ENCODE measurements at places on chromosomes 16 and 17. TPM values are rescaled to one million over a fixed set of nuclear protein-coding genes. Genes with fewer than 3 reads are reported as not detected.

- DNase-seq = no peak
Observed at GRCh38 chr17:37100231-37100630, 151.5 kb downstream of the AATF start.

DNA sequence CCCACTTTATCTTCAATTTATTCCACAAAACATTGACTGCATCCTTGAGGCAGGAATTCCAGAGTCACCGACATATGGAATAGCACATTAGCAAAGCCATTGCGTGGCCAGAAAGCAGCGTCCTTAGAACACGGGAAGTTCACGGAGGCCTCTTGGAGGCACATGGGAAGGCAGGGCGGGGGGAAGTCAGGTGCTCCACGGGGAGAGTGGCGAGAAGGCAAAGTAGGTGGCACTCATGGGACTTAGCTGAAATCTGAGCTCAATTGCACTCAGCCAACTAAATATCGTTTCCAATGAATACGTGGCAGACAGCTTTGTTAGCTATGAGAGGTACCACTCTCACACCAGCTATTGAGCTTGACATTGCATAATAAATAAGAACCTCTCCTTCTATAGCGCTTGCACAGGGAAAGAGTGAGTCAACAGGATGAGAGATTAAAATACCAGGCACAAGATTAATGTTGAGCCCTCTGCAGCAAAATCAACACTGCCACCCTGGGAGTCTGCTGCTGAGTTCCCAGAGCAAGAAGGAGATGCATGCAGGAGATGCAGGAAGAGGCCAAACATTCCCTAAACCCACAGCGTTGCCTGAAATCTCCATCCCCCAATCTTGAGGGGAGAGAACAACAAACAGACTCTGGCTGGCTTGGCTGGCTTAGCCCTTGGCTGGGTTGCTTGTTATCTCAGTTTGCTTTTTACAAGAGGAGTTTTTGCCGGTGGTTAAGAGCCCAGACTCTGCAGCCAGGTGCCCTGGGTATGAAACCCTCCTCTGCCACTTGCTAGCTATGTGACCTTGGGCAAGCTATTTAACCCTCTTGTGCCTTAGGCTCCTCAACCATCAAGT is 28.8 kb downstream of the ABCC12 start:
- no peak for DNase-seq

- DNase-seq = no peak
Observed at GRCh38 chr16:86923656-86924055, 345.3 kb downstream of the FOXL1 start.

GRCh38 chr16:53973021-53973420 is 269.1 kb downstream of the FTO start:
- DNase-seq = no peak

GRCh38 chr17:11121341-11121985 is 119.5 kb upstream of the SHISA6 start:
- no peak for DNase-seq

DNA sequence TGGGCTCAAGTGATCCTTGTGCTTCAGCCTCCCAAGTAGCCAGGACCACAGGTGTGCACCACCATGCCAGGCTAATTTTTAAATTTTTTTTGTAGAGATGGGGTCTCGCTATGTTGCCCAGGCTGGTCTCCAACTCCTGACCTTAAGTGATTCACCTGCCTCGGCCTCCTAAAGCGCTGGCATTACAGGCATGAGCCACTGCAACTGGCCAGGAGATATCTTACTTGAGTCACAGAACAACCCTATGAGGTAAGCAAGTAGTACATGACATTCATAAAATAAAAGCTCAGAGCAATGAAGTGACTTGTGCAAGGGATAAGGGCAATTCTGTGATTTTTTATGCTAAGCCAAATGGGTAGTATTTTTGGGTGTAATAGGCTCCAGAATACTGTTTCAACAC is 57.3 kb downstream of the CDC27 start:
- DNase-seq = no peak

DNA sequence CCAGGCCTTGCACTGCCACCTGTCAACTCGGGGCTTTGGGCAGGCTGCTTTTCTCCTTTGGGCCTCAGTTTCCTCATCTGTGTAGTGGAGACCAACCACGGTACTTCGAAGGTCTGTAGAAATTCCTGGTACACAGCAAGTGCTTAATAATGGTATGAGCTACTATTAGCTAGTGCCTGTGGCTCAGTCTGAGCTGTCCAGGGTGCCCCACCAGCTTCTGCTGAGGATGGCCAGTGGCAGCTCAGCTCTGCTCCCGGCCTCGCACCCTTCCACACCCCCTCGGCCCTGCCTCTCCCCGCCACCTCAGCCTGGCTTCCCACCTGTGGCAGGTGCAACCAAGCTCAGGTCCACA is 26.2 kb upstream of the PLCG2 start:
- no peak for DNase-seq

- no peak for DNase-seq
Observed at GRCh38 chr17:64077379-64077778, 52.6 kb downstream of the ERN1 start.

DNA sequence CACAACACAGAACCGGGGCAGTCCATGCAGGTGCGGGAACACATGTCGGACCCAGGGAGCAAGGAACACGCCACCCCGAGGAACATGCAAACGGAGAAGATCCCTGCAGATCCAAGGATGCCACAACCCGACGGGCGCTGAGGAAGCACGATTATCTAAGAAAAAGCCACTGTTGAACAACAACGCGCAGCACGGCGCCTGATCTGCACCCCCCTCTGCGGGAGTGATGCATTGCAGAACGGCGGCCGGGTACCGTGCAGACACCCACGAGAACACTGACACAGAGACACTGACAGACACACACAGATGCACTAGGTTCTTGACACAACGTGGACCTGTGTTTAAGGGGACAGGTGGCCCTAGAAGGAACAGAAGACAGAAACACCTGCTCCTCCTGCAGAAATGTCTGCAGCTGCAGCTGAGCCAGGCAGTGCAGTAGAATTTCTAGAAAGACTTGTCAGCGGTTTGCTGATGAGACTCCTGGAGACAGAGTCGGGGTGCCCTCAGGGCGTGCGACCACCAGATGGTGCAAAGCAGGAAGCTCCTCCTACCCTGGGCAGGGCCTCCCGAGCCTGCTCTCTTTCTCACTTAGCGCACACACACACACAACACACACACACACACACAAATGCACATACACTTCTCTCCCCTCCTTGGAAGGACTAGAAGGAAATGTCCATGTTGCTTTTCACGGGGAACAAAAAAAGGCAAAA is 7.5 kb downstream of the NPTX1 start:
- no peak for DNase-seq

DNA sequence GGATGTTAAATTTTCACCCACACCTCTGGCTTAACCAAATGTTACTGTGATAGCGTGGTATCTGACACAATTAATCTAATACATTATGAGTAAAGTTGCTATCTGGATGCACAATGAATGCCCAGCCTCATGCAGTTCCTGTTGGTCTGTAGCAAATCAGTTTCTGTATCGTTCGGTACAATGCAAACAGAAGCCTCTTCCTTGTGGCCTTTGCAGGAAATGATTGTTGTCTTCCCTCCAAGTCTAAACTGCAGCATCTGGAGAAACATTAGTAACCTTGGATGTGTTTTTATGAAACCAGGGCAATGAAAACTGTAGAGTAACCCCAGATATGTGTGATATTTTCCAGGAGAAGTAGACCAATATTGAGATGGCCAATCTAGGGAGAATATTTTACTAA is 46.8 kb downstream of the CYB561 start:
- no peak for DNase-seq

DNA sequence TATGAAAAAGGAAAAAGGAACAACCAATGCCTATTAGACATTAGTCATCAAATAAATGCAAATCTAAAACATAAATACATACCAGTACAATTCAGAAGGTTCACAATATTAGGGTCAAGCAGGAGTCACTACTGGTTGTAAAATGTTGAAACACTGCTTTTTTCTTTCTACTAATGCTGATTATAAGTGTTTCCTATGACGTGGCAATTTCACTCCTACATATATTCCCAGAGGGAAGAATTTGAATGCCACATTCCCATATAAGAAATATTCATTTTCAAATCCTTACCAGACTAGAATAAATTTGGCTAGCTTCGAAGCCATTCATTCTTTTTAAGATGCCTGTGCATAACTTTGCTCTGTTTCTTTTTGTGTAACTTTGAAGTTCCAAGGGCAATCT is 2.6 kb upstream of the KRTAP9-2 start:
- no peak for DNase-seq

GRCh38 chr17:44952946-44953475 is 5.4 kb upstream of the KIF18B start:
- DNase-seq = no peak

DNA sequence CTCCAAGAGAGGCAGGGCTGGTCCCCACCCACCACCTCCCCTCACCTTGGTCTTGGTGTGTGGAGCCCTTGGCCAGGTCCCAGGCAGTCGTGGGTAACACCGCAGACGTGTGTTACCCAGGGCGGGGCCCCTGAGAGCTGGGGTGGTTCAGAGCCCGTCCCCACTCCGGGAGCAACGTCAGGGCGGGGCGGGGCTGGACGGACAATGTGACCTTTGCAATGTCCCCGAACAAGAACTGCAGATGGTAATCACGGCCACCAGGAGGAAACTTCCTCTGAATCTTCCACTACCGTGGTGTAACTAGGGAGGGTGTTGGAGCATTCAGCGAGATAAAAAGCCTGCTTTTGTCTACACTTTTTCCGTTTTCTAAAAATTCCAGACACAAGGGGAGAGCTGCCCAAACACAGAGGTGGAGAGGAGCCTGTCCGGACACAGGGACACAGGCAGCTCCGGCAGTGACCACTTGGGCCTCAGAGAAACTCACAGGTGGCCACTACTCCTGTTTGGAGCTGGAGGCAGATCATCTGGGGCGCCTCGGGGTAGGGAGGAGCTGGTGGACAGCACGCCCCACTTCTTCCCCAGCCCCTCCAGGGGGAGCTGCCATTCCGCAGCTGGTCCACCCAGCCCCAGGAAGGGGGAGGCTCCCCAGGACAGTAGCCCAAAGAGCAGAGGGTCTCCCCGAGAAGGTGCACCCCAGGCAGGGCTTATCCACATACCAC is 14.2 kb upstream of the SLC38A10 start:
- DNase-seq = peak; percentile 85

DNA sequence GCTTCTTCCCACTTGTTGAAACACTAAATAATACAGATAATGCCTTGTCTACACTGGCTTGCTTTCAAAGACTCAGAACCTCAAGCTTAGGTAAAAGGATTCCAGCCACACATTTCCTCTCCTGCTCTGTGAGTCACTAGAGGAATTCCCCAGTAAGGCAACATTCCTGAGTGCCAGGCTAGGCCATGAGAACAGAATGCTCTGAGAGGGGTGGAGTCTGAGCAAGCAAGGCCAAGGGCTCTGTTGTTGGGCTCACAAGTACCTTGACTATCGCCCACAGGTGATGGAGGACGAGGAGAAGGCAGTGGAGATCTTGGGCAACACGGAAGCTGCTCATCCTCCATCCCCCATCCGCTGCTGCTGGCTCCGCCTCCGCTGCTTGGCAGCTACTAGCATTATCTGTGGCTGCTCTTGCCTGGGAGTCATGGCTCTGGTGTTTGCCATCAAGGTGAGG is 6.7 kb upstream of the PHKG2 start:
- DNase-seq = peak; percentile 68

- no peak for DNase-seq
Observed at GRCh38 chr17:80387071-80387470, 27.9 kb upstream of the ENDOV start.

DNA sequence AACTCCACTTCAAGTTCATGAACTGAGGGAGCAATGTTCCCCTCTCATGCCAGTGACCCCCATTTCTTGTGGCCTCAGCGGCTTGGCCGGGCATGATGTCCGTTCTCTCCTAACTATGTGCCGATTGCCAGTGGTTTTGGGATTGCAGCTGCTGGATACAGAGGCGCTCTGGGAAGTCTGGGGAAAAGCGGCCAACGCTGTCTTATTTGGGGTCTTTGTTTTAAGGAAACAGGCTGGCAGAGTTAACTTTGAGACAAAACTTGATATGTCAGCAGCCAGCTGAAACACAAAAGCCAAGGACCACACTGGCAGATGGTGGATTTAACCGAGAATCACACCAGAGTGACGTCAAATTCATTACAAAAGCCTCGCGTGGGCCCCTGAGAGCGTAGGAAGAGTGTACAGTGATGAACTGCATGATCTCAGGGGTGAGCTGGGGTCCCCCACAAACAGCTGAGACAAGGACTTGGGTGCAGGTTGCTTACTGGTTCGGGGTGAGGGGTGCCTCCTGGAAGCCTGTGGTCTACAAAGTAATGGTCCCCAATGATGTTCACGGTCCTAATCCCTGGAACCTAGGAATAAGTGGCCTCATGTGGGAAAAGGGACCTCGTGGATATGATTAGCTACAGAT is 180.4 kb downstream of the IRF8 start:
- DNase-seq = no peak

- DNase-seq = no peak
Observed at GRCh38 chr17:68564415-68565111, 36.6 kb downstream of the FAM20A start.

- no peak for DNase-seq
Observed at GRCh38 chr16:4433914-4434787, 8.5 kb downstream of the DNAJA3 start.

DNA sequence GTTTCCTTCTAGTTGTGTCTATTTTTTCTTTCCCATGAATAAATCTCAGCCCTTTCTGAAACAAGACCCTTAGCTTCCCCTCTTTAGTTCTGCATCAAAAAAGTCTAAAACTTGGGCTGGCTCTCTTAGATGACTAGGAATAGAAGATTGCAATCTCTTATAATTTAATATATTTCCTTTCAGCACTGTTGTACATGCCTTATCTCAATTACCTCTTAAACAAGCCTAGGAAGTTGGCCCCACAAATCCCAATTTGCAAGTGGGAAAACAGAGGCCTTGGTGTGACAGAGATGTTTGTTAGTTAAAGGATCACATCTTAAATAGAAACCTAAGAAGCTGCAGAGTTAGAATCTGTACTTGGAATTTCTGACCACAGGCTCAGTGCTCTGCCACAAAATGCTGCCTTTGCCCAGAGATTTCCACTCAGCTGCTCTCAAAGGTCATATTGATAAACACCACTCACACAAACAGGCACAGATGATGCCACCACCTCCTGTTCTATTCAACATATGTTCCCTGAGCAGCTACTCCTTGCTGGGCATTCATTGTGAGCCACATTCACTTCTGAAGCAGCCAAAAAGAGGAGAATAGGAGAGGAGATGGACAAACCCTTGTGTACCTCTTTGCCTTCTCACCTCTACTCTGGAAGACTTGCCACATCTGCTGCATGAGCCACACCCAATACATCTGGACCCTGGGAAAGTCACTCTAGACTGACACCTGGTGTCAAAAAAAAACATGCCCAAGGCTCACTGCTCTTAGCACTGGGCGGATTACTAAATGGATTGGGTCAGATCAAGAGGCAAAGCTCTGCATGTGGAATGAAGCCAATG is 5.5 kb downstream of the CCDC182 start:
- peak; percentile 61 for DNase-seq

Gene CTCF
- total RNA-seq = 48.3 TPM

Gene MT4
- not detected for total RNA-seq

Gene OTOA
- total RNA-seq = not detected

Gene CLEC3A
- total RNA-seq = not detected

Gene NACA2
- total RNA-seq = not detected

Gene WNK4
- total RNA-seq = 4.5 TPM

Gene FOXF1
- total RNA-seq = 2.4 TPM

Gene SPNS3
- total RNA-seq = 0.37 TPM

Gene ZSCAN32
- total RNA-seq = 20.0 TPM

Data from HCT116 (cell line).